Suppressor macrophage (primary cell): ENCODE measurements at places on chromosomes 7 and 10.

DNA sequence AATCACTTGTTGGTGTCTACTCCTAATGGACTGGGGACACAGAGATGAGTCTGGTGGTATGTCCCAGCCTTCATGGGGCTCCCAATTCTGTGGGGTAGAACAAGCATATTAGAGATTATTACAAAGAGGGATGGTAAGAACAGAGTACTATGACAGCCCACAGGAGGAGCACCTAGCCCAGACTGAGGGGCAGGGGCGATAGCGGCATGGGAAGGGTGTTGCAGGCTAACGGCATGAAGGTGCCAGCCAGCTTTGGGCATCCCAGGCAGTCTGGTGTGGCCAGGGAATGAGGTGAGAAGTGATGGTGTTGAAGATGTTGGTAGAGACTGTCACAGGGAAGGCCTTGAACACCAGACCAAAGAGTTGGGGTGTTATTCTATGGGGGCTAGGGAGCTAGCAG, 280.0 kb downstream of the RPS24 start:
- DNase-seq: no peak

GRCh38 chr10:84200537-84201243, 6.4 kb downstream of the CDHR1 start:
- DNase-seq: no peak

GRCh38 chr10:121338206-121338980, 259.9 kb downstream of the FGFR2 start:
- no peak for DNase-seq

GRCh38 chr7:36188266-36188665, 35.2 kb downstream of the EEPD1 start:
- peak; percentile 60 for DNase-seq

DNA sequence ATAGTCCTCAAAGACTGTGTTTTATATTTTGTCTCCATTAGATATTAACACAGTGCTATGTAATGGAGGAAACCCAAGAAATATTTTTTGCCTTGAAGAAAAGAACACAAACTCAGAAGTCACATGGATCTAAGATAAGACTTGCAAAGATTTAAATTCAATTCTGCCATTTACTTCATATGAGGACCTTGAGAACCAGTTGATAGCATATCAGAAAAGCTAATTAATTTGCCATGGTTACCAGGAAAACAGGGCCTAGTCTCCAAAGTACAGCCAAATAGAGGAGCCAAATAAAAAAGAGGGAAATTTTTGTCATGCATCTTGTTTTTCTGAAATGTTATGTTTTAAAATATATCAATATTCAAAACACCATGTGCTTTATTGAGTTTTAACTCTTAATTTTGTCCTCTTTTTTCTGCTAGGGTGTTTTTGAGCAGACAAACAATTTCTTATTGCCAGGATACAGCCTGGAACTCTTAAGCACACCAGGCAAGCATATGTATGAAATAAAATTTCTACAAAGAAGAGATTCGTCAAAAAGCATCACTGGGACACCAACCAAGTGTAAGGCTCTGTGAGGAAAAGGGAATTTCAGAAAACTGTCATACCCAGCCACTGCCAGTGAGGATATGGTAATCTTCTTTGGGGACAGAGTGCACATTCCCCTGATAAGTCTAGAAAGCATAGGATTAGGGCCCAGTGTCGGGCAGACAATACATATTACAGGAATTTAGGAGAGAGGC, 10.6 kb upstream of the TOMM7 start:
- DNase-seq: no peak

DNA sequence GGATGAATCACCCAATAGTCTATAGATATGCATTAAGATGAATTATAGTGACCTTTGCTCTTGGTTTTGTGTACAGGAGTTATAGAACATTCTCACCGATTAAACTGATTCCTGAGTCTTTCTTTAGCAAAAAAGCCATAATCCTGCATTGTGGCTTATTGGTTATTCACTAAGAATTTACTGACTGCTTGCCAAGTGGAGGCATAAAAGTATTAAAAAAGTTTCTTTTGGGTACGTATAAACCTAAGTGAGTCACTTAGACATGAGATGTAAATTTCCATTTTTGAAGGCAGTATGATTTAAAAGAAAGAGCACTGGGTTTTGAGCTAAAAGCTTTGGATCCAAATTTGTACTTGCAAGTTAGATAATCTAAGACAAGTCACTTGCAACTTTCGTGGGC, 100.7 kb downstream of the CDK6 start:
- DNase-seq: no peak

- no peak for DNase-seq
These were observed 72.6 kb upstream of the NANOS1 start for GRCh38 chr10:118956802-118957442.

DNA sequence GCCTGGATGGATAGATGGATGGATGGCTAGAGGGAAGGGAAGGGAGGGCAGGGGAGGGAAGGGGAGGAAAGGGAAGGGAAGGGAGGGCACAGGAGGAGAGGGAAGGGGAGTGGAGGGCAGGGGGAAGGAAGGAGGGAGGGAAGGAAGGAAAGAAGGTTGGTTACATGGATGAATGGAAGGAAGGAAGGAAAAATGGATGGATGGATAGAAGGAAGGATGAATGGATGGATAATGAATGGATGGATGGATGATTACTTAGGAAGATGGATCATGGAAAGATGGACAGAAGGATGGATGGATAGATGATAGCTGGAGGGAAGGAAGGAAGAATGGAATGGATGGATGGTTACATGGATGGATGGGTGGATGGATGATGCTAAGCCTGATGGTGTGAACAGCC, 451.7 kb upstream of the FOXK1 start:
- DNase-seq: no peak

DNA sequence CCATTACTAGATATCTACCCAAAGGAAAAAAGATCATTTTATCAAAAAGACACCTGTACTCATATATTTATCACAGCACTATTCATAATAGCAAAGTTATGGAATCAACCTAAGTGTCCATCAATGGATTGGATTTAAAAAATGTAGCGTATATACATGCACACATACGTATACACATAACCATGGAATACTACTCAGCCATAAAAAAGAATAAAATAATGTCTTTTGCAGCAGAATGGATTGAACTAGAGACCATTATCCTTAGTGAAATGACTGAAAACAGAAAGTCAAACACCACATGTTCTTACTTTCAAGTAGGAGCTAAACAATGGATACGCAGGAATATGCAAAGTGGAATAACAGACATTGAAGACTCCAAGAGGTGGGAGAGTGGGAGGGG, 157.7 kb upstream of the LAMB4 start:
- no peak for DNase-seq

DNA sequence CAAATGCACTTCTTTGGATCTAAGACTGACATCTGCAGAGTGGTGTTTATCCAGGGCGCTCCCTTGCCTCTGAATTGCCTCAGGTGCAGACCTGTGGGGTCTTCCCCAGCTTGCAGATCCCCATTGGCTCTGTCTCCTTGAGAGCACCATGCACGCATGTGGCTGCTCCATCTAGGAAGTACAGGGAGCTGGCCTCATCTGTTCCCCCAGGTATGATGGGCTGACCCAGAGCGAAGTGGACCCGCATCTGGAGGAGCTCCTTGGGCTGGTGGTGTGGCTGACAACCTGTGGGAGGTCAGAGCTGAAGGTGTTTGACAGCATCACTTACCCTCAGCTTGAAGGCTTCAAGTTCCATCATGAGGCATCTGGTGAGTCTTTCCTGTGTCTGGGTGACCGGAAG, 44.5 kb downstream of the WDFY4 start:
- no peak for DNase-seq

GRCh38 chr7:29102558-29103151, 43.7 kb downstream of the CPVL start:
- DNase-seq: peak; percentile 89

DNA sequence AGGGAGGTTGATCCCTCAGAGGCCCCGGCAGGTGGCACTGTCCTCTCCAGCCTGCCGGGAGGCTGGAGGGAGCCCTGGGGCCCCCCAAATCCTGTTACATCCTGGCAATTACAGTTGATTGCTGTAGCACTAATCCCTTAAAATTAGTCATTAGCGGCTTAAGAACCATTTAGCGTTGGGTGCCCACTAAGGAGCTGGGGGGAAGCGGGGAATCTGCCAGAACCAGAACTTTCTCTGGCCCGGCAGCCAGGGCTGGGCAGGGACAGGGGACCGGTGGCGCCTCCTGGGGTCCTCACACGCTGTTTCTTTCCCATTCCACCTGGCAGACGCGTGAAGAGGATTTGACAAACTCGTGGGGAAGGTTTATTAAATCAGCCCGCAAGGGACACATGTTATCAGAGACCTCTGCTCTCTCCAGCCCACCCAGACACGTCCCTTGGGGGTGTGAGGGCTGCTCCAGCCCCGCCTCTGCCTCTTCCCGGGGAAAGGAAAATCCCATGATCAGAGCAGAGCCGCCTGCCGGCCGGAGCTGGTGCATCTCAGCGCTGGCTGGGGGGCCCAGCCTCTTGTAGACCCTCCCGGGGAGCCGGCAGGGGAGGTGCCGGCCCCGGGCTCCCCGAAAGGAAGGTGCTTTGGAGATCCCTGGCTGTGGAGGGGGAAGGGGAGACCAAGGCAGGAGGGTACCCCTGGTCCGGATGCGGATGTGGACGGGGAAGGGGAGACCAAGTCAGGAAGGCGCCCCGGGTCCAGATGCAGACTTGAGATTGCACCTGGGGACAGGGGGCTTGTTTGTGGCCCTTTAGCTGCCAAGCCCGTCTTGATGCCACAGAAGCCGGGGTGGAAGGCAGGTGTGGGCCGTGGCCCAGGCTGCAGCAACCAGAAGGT, 142.7 kb downstream of the ELFN1 start:
- no peak for DNase-seq

DNA sequence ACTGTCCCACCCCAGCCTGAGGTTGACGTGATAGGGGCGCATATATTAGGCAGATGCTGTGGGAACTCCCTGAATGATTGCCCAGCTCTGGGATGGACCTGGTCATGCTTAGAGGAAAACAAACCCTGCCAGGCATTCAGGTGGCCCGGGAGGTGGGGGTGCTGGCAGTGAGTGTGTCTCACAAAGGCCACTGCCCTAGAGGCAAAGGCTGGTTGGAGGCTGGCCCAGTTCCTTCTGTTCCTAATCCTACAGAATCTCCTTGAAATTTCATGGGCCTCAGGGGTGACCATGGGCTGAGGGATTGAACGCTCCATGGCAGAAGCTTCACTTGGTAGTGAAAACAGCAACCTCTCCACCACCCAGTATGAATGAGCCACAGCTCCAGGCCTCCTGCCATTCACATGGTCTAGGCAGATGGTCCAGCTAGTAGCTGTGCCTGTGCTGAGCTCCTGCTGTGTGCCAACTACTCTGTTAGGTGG, 25.6 kb downstream of the ADRA2A start:
- no peak for DNase-seq

GRCh38 chr10:129963641-129964501, at the start of gene EBF3:
Gene EBF3, minus strand, starts transcription at chr10:129964274. Its CDS starts 506 bp downstream, at chr10:129963768.
- DNase-seq: peak; percentile 66

DNA sequence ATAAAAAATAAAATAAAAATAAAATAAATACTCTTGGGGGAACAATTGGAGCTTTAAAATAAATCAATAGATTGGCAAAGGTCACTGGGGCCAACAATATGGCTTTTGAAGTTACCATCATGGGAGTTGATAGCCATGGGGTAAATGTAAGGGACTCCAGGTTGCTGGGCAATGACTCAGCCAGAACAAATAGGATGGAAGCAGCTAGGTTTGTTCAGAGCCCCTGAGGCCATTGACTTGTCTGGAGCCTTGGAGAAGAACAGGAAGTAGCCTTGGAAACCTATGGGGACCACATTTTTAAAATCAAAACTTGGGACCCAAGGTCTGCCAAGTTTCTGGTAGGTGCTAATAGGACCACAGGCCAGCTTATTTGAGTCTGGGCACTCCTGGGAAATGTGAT, 20.2 kb upstream of the FRA10AC1 start:
- DNase-seq: no peak

- DNase-seq: peak; percentile 58
These were observed 43.0 kb downstream of the SCRN1 start for GRCh38 chr7:29946428-29947186.

DNA sequence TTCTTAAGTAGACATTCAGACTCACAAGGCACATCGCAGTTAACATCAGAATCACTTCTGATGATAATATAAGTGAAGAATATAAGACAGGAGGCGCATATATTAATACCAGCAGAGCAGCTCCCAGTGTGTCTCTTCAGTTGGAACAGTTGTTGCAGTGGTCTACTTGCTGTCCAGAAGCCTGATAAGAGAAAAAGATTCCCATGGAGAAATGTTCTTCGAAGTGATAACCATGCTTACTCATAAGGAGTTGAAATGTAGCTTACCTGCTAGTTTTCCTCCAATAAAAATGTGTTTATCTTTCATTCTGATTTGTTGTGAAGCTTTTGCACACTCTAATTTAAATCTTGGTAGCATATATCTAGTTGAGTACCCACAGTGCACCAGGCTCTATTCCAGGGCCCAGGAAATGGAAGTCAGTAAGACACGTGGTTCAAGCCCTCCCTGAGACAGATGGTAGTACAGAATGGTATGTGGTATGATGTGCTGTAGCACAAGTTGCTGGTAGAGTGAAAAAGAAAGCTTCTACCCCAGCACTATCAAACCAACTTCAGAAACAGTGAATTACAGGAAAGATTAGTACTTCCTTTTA, 124.0 kb downstream of the MAPK8 start:
- DNase-seq: no peak

- DNase-seq: no peak
These were observed 138.7 kb downstream of the CHRM2 start for GRCh38 chr7:137007001-137007694.

GRCh38 chr10:108112218-108112617, 947.7 kb upstream of the SORCS1 start:
- no peak for DNase-seq

- no peak for DNase-seq
These were observed 27.9 kb upstream of the WNT16 start for GRCh38 chr7:121300685-121301420.

DNA sequence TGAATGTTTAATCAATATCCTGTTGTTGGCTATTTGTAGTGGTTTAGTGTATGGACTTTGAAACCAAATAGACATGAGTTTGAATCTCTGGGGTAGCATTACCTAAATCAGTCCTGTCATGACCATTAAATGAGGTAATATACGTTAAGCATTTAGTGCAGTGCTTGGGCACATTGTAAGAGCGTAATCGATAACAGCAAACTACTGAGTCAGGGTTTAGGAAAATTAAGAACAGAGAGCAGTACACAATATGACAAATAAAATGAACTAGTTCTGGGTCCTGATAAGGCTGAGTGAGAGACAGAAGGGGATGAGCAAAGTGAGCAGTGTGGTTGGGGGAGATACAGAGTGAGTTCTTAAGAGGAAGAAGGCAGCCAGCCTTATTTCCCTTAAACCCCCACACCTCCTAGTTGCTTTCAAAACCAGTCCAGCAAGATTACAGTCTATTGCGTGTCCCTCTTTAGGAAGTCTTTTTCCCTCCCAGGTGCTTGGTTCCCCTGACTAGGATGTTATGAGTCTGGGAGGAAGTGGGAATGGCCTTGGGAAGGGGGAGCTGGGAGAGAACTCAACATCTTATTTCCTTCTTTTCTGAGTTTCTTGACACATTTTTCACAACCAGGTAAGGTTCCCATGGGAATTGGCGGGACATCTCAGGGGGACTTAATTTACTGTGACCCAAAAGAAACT, 171.0 kb downstream of the SND1 start:
- DNase-seq: peak; percentile 27

GRCh38 chr10:35643151-35644049, 1.3 kb upstream of the FZD8 start:
- peak; percentile 49 for DNase-seq
